ENCODE measurements at places on chromosomes 12 and 14.

GRCh38 chr12:112870267-112870980 lies 36.3 kb upstream of the OAS1 start:
- DNase-seq, result no peak

DNA sequence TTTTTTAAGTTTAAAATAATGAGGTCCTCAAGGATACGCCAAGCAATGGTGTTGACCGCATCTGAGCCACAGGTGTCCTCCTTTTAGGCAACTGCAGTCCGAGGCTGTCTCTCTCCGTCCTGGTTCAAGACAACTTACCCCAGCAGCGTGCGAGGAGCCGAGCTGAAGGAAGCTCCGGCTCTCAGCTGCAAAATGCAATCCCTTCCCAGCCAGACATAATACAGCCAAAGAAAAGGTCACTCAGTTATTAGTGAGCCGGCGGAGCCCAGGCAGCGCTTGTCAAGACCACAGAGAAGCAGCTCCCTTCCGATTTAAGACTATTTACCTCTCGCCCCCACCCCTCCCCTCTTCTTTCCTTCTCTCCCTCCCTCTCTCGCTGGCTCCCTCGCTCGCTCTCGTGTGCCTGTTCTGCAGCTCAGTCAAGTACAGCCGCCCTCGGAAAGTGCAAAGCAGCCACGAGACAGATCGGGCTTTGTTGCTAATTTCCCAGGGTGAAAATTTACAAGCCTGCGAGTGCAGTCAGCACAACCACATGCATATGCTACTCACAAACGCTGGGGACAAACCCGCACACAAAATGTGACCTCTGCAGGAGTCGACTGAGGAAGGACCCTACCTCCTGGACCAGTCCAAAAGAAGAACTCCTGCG lies 363 bp upstream of the LMO3 start:
- peak; percentile 16 for DNase-seq

GRCh38 chr14:70702161-70702560 lies 60.4 kb downstream of the TTC9 start:
- no peak for DNase-seq

- peak; percentile 90 for DNase-seq
These were observed 46.8 kb upstream of the DLK1 start for GRCh38 chr14:100679707-100680438.

GRCh38 chr14:102949062-102949800 lies 26.8 kb downstream of the AMN start:
- peak; percentile 85 for DNase-seq

DNA sequence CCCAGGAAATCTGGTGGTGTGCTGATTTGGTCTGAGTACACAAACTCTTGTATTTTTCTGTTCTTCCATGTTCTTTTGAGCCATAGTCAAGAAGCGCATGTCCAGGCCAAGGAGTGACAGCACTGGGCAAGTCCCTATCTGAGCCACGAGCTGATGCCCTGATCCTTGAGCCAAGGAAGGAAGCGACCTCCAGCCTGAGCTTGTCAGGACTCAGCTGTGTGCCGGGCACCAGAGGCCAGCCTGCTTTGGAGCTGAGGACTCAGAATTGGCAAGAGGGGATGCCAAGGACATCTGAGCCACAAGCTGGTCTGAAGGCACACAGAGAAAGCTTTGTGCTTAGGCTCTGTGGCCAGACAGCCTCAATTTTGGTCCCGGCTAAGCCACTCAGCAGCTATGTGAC lies 52.6 kb downstream of the GALNT16 start:
- no peak for DNase-seq

- peak; percentile 94 for DNase-seq
These were observed 84.5 kb downstream of the PLEKHG3 start for GRCh38 chr14:64788706-64789105.

GRCh38 chr12:122867691-122868461 lies 28.0 kb downstream of the VPS37B start:
- DNase-seq, result no peak

DNA sequence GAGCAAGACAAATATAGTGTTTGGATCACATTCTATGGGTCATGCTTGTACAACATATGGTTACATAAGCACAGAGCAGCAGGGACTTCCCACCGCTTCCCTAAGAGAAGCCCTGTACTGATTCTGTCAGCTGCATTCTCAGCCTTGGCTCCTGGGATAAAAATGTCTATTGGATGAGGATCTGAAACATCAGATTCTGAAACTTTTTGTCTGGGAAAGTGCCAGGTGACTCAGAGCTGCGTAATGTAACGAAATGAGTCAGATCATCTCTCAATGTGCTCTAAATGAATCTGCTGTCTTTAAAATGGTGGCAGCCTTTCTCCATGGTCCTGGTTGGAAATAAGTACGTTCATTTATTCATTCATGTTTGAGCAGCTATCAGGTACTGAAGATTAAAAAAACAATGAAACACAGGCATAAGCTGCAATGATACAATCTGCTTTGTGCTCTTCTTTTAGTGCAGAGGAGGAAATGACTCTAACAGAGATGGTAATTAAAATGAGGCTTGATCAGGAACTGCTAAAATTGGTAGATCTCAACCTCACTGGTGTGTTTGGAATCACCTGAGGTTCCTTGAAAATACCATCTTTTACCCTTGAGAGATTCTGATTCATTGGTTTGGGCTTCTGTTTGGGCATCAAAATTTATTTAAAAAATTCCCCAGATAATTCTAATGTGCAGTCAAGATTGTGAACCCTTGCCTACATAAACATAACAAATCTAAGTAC lies 99.1 kb upstream of the NAP1L1 start:
- DNase-seq, result peak; percentile 98

- DNase-seq, result no peak
These were observed 432.6 kb downstream of the ETNK1 start for GRCh38 chr12:23057571-23057970.

GRCh38 chr12:1382826-1383225 lies 211.6 kb downstream of the FBXL14 start:
- no peak for DNase-seq

GRCh38 chr14:38887696-38888095 lies 215.3 kb downstream of the SEC23A start:
- no peak for DNase-seq

- no peak for DNase-seq
These were observed 138.9 kb downstream of the GPR65 start for GRCh38 chr14:88143810-88144209.

DNA sequence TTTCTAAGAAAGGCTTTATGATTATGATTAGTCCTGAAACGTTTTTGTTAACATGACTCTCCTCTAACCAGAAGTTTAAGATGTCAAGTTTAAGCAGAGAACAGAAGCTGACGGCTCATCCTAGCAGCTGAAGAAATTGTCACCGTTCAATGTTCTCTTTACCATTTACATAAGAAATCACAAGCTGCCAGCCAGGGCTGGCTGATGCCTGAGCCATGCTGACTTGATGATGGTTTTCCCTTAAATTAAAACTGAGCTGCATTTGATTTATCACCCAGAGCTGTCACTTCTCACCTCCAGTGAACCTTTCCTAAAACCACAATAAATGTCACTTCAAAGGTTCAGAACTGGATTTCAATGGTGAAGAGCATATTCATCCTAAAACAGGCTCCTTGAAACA lies 153.6 kb downstream of the KTN1 start:
- DNase-seq, result no peak

- DNase-seq, result no peak
These were observed 10.8 kb downstream of the IRF2BPL start for GRCh38 chr14:77017666-77018065.

DNA sequence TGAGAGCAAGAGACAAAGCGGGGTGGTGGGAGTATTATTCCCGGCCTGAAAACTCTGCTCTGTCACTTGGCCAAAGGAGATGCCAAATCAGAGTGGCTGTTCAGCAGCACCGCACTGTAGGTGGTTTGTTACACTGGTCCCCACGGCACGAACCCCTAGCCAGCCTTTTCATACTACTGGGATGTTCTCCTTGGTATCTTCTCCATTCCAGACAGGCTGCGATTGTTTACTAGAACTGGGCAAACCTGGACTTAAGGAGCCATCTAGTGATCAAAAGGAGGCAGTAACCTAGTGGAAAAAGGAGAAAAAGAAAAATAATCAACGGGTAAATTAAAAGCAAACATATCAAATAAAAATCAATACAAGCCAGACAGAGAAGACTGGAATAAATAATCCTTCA lies 58.9 kb upstream of the TMTC2 start:
- DNase-seq, result peak; percentile 37

DNA sequence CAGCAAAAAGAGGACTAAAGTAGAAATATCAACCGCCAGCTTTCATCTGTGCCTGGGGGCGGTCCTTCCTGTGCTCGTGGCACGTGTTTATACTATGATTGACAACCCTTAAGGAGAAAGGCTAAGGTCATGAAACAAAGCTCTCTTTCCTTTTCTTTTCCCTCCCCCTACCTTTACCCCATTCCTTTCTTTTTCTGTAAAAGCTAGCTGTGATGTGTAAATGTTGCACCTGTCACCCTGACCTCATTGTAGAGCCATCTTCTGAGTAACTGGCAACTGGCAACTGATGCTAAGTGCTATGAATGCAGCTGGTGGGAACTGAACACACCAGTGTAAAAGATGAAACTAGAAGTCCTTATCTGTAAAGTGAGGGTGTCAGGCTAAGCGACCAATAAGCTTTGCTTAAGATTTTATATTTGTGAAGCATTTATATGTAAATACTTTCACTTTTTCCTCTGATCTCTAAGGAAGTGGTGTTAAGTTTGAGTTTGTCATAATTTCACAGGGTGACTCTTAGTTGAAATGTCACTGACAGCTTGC lies 102.8 kb upstream of the BCAT1 start:
- DNase-seq, result no peak

DNA sequence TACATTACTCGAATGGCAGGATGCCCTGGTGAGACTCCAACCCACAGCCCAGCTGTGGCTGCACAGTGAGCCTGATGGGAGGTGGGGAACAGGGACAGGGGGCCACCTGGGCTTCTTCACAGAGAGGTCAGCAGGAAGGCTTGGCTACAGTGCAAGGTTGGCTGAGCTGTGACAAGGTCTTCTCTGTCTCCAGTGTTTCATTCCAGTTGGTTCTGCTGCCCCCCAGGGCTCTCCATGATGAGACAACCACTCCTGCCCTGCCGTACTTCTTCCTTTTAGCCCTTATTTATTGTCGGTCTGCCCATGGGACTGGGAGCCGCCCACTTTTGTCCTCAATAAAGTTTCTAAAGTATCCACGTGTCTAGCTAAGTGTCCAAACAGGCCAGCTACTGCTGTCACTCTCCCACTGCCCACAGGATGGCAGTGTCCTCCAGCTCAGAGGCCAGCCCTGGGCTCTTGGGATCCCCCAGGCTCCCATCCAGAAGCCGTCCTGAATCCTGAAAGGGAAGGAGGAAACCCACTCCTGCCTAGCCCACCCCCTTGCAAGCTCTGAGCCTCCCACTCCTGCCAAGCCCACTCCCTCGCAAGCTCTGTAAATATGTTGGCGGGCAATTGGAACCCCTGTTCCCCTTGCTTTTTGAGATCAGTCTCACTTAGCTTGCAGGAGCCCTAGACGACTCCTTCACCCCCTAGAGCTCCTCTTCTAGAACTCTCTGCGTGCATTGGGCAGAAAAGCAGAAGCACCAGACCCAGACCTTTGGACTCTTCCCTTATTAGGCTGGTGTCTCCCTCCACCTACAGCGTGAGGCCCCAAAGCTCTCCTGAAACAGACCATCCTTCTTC lies 5.4 kb downstream of the C1QL4 start:
- DNase-seq, result peak; percentile 70

Data from fibroblast of skin of back (primary cell).